AML-193 (cell line): ENCODE measurements at places on chromosomes 6 and 20.

DNA sequence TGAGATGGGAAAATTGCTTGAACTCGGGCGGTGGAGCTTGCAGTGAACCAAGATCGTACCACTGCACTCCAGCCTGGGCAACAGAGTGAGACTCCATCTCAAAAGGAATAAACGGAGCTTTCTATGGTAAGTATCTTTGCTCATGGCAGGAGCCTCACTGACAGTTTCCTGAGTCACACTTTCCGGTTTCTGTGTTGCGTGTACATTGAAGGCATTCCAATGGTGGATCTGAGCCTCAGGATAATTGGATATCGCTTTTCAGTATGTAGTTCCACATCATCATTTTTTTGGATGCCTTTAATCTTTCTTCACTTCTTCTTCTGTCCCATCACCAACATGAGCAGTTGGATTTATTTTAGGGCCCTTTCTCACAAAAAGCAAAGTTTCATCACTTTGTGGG, 28.6 kb upstream of the GTSF1L start:
- DNase-seq = no peak

DNA sequence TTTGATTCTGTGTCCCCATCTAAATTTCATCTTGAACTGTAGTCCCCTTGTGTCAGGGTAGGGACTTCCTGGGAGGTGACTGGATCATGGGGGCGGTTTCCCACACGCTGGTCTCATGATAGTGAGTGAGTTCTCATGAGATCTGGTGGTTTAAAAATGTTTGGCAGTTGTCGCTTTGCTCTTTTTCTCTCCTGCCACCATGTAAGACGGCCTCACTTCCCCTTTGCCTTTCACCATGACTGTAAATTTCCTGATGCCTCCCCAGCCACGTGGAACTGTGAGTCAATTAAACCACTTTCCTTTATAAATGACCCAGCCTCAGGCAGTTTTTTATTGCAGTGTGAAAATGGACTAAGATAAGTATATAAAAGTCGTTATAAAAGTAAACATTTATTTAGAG, 80.5 kb upstream of the SGK1 start:
- DNase-seq = peak; percentile 23

GRCh38 chr6:90547991-90548390, 38.9 kb downstream of the MAP3K7 start:
- DNase-seq = no peak

DNA sequence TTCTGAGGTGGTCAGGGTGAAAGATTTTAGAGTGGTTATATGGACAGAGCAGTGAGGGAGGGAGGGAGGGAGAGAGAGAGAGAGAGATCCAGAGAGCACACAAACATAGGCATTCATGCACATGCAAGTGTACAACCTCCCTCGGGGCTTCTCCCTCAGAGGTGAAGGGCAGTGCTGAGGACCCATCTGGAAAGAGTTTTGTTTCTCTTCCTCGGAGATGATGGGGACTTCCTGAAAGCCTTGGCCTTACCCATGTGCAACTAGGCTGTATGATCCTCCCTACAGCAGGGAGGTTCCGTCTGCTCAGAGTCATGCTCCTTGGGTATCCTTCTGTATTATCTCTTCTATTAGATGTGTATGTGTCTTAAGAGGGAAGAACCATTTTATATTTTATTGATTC, 21.4 kb upstream of the TSPYL1 start:
- no peak for DNase-seq

DNA sequence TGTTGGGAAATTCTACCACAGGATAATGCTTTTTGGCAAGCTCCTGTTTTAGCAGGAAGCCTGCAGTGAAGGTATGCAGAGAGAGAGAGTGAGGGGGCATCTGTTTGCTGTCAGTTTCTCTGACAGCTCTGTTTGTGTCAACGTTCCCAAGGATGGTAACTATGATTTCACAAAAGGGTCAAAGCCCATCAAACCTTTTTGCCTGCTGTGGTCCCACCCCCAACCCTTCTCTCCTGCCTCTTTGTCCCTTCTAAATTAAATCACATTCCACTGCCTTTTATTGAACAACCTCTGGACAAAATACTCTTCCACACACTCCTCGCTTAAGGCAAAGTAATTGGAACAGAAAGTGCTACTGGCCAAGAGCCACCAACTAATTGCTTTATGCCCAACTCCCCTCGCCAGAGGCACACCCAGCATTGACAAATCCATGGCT, 128.3 kb downstream of the TSHZ2 start:
- DNase-seq = no peak

DNA sequence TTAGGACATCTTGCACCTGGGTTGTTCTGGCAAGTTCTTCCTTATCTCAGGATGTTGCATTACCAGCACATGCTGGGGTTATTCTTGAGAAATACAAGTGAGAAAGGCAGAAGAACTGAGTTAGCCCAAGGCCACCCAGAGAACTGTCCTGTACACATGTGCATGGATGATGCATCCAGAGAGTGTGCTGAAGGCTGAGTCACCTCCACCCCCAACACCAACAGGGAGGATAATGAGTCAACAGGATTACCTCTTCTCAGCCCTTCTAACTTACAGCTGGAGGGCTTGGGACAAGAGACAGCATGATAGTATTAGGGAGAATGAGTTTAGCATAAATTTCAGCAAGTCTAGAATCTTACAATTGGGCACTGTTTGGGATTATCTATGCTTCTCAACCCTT, 8.5 kb downstream of the SCGN start:
- no peak for DNase-seq

DNA sequence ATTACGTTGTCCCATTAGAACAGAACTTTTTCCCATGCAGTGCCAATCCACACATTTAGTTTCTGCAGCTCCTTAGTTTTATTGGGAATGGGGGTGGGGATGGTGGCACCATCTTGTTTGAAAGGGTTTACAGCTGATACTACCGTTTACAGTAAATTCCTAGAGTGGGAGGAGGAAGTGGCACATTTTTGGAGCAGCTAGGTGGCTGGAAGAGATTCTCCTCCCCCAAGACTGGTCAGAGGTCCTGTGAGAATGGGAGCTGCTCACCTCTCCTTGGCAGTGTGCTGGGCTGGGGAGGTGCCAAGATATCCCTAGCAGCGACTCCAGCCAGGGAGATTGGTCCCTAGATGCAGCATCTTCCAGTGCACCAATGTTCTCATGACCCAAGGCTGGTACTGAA, 12.4 kb upstream of the CCN6 start:
- DNase-seq = no peak

DNA sequence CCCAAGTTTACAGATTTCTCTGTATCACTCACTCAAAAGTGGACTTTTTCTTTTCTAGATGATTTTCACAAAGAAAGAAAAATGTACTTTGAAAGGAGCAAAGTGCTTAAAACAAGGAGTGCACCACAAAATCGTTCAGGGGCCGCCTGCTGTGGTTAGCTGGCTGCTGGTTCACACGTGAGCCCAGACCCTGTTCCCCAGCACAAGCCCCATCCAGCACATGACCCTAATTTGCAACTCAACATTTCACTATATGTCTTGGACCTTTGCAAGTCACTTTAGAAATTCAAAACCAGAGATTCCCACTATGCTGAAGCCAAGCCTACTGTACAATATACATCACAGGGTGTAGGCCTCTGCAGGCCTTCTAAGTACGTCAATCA, 95.5 kb upstream of the NHSL1 start:
- DNase-seq = no peak

DNA sequence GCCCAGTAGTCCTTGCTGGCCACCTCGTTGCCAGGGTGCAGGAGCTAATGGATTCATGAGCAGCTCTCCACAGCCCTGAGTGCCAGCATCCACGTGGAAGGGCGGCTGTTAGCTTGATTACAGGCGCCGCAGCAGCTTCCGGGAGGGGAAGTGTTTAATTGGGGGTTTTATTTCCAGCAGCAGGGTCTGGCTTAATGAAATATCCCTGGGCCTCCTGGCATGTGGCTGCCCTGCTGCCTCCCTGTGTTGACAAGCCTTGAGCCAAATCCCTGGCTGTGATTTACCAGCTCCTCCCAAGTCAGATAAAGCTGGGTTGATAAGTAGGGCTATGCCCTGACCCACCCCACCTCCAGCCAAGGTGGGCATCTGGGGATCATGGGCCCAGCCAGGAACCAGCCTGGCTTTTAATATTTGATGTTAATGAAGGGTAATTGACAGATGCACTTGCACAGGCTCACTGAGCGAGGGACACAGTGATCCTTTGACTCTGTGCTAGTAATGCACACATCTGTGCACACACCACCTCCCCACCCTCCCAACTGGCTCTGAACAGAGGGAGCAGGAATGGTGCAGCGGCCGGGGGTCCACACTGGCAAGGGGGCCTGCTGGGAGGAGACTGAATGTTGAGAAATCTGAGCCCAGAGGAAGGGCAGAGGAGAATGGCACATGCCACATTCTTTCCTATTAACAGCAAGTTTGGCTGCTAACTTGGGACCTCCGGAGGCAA, 13.6 kb downstream of the GLP1R start:
- DNase-seq = no peak

GRCh38 chr6:45156075-45156474, 172.1 kb upstream of the RUNX2 start:
- DNase-seq = no peak

DNA sequence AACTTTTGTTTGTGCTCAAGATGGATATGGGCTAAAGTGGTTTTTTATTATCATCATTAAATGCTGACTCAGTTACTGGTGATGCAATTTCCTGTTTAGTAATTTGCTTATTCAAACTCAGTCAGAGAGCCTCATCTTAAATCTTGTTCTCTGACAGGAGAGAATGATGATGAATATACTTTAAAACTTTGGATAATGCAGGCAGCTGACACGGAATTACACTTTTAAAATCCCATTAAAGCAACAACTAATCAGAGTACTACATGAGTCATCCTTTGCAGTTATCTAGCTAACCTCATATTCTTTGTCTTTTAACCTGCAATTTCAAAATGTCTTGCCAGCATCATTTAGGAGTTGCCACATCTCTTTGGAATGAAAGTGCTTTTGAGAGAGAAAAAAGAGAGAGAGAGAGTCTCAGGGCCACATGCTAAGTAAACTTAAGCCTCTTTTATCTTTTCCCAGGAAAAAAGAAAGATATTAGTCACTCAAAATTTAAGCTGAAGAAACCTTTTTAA, 9.2 kb upstream of the C6orf141 start:
- DNase-seq = no peak
